ENCODE measurements at places on chromosomes 1 and 21.
A peak's percentile ranks its signal among the peaks of the same experiment; 100 is the strongest.

DNA sequence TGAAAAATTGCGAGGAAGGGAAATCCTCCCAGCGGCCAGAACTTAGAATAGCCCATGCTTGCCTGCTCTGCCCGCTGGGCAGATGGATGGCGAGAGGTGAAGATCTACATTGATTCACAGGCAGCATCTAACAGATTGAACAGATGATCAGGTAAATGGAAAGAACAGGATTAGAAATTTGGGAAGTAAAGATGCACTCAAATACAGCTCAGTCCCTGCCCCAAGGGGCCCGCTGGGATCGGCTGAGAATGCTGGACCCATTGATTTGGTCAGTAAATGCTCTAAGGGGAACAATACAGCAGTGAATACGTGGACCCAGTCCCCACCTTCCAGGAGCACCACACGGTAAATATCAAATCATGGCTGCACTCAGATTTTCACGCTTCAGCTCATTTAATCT lies 248.2 kb downstream of the MATN1 start:
- DNase-seq, result no peak

- DNase-seq, result no peak
Observed at GRCh38 chr1:115068826-115069585, 20.3 kb downstream of the TSPAN2 start.

DNA sequence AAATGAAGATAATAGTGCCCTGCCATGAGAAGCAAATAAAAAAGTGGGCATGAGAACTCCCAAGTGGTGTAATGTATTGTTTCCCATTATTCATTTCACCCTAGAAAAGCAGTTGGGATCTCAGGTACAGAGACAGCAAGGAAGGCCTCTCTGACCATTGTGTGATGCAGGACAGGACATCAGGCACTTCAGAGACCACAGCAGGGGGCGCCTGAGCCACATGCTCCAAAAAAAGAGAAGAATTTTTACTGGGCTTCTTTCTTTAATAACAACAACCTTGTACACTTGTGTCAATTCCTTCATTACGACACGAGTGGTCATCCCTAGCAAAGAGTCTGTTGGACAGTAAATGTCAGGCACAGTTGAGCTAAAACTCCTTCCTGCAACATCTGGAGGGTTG lies 533.3 kb downstream of the OMA1 start:
- DNase-seq, result no peak

GRCh38 chr1:183630748-183631147 lies 4.8 kb downstream of the ARPC5 start:
- no peak for DNase-seq

DNA sequence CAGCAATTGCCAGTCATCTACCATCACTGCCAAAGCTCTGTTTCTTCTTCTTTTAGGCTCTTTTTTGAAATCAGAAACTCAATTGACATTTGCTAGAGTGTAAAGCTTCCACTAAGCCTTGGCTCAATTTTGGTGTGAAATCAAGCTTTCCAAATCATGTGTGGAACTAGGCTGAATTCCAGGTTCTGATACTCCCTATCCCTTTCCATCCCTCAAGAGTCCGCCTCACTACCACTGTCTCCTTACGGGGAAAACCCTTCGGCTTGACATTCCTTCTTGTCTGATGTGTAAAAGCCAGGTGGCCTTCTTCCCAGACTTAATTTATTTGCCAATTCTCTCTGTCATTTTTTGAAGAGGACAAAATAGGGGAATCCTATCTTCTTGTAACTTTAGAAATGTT lies 47.2 kb upstream of the PRMT6 start:
- no peak for DNase-seq

DNA sequence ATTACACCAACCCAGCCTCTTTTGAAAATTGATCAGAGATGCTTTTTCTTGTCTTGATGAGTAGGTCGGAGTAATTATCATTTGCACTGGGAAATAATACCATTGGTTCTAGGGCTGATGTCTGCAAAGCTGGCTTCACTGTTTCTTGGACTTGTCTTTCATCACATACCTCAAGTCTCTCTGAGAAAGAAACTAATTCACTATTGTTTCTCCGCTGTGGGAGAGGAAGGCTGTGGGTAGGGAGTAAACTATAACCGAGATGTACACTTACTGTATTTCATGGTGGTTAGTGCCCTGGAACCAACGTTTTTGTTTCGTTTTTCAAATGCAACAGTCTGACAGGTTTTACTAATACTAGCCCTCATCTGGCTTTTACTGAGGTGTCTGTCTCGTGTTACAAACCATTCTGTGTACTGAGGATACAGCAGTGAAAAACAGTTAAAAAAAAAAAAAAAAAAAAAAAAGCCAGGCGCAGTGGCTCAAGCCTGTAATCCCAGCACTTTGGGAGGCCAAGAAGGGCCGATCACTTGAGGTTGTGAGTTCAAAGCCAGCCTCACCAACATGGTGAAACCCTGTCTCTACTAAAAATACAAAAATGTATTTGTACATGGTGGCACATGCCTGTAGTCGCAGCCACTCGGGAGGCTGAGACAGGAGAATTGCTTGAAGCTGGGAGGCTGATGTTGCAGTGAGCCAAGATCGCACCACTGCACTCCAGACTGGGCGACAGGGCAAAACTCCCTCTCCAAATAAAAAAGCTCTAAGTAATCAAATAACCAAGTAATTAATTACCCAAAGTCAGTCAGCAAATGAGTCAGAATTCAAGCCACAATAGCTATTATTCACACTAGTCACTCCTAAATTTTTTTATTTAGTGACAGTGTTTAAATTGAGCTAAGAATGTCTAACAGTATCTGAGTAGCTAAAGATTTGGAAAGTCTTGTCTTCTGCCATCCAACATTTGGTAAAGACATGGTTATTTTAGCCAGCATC lies 23.3 kb downstream of the TOMM20 start:
- no peak for DNase-seq

DNA sequence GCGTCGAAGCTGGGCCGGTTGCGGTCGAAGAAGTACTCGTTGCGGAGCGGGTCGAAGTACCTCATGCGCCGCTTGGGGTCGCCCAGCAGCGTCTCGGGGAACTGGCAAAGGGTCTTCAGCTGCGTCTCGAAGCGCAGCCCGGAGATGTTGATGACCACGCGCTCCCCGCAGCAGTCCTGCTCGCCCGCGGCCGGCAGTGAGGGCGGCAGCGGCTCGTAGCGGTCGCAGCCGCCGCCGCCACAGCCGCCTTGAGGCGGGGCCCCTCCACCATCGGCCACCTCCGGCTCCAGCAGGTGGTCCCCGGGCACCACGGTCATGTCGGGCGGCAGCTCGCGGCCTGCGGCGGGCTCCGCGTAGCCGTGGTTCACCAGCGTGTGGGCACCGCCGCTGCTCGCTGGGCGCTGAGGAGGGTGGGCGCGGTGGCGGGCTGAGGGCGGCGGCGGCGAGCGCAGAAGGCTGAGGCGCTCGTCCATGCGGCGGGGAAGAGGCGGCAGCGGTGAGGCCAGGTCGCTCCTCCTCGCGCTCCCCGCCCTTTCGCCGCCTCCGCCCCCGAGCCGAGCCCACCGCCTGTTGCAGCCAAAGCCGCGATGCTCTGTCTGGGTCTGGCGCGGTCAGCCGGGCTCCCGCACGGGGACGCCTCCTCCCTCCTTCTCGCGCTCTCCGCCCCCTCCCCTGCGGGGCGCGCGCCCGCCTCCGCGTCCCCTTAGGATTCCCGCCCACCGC lies at the start of gene KCNA3:
KCNA3 (minus strand) TSS at position 604 of the 723 bp plus-strand sequence; CDS start at position 473, 131 bp downstream.
- DNase-seq, result peak; percentile 38

GRCh38 chr1:197733324-197733723 lies 42.0 kb downstream of the DENND1B start:
- no peak for DNase-seq

GRCh38 chr1:175512637-175513412 lies 230.6 kb downstream of the TNR start:
- no peak for DNase-seq

DNA sequence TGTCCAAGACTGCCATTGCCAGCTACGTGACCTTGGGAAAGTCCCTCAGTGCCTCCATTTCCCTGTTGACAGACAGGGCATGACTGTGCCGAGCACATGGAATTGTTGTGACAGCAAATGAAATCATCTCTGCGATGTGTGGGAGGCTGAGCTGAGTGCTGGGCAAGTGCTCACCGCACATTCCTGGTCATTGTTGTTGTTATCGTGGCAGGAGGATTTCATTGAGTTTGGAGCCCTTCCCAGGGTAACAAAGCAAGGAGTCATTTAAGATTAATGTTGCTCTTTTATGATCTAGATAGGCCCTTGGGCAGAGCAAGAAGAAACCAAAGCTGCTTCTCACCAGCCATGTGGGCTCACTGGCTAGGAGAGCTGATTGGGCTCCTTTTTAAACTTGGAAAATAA lies 39.6 kb upstream of the ITPKB start:
- no peak for DNase-seq

- DNase-seq, result no peak
Observed at GRCh38 chr1:43991200-43991475, 261 bp upstream of the CCDC24 start.

- DNase-seq, result no peak
Observed at GRCh38 chr1:50996083-50996482, 26.0 kb downstream of the CDKN2C start.

GRCh38 chr21:18235545-18235944 lies 9.1 kb upstream of the CHODL start:
- no peak for DNase-seq

DNA sequence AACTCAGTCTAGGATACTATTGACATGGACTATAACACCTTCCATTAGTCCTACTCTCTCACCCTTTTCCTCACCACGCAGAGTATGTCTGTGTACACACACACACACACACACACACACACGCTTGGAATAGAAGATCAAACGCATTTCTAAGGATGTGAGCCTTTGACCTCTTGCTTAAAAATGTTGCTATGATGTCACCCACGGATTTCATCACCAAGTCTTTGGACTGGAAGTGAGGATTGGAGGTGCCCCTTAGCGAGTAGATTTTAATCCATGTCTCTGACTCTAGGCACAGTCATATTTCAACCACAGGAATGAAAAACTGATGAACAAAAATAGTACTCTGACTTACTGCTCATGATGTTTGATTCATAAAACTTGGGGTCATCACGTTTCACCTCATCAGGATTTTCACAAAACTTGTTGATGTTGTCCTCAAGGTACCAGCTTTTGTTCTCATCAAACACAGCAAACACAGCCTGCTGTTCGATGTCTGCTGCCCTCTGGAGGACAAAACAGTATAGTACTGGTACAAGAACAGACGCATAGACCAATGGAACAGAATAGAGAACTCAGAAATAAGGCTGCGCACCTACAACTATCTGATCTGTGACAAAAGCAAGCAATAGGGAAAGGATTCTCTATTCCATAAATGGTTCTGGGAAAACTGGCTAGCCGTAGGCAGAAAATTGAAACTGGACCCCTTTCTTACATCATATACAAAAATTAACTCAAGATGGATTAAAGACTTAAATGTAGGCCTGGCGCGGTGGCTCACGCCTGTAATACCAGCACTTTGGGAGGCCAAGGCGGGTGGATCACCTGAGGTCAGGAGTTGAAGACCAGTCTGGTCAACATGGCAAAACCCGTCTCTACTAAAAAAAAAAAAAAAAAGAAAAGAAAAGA lies 39.9 kb downstream of the F5 start:
- no peak for DNase-seq

- DNase-seq, result no peak
Observed at GRCh38 chr1:32498751-32499150, 33.9 kb downstream of the ZBTB8B start.

DNA sequence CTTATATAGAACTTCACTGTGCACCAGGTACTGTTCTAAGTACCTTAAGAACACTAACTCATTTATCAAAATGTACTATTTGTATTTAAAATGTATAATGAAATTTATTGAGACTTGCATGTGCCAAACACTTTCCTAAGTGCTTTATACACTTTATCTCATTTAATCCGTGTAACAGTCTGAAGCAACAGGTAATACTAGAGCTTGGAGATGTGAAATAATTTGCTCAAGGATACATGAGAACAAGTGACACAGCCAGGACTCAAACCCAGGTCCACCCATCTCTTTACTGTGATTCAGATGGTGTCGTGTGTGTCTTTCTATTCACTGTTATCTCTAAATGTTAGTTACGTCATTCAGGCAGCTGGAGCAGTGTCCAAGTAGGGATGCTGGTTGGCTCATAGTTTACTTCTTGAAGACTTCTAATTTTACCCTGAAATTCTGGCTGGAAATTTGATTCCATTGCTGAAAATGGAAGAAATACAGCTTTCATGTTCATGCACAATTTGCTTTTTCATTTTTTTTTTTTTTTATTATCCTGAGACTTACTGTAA lies 169.7 kb upstream of the UBE2U start:
- no peak for DNase-seq

- DNase-seq, result no peak
Observed at GRCh38 chr1:13770743-13771142, 70.8 kb downstream of the PRDM2 start.

GRCh38 chr1:204685236-204686006 lies at the start of gene LRRN2:
TSS of gene LRRN2 (minus strand) at chr1:204685738. CDS start at chr1:204619992, 65,746 bp downstream.
- DNase-seq, result no peak

- no peak for DNase-seq
Observed at GRCh38 chr1:156366378-156367166, 2.4 kb upstream of the RHBG start.

DNA sequence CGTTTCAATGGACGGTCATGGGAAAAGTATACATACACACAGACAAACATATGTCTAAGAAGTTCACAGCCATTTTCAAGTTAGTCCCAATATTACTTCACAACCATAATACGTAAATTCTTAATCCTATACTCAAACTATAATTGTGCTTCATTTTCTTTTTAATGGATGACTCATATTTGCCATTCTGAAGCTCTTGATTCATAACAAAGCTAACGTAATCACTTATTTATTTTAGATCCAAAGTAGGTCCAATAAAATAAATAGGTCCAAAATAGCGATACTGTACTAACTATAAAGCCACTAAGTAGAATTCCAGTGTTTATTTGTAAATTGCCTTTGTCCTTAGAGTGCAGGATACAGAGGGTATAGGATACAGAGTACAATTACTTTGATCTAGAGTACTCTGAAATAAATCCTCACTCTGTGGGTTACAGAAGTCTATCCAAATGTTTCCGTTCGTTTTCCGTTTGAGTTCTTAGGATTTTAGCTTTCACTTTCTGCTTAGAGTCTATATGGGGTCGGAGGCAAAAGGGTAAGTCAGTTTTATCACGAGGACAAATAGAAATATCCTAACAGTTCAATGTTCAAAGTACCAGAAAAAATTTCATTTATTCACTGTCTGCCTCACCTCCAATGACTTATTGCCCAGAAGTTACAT lies 8.8 kb upstream of the C1orf115 start:
- DNase-seq, result no peak

All from activated CD4-positive, alpha-beta T cell treated with anti-CD3 and anti-CD28 coated beads for 24 hours (primary cell).